Mucosa of gallbladder (tissue), 1 donor: ENCODE measurements at places on chromosomes 1 and 21.

GRCh38 chr1:151790940-151791651 is 796 bp upstream of the TDRKH start:
- no peak for DNase-seq

DNA sequence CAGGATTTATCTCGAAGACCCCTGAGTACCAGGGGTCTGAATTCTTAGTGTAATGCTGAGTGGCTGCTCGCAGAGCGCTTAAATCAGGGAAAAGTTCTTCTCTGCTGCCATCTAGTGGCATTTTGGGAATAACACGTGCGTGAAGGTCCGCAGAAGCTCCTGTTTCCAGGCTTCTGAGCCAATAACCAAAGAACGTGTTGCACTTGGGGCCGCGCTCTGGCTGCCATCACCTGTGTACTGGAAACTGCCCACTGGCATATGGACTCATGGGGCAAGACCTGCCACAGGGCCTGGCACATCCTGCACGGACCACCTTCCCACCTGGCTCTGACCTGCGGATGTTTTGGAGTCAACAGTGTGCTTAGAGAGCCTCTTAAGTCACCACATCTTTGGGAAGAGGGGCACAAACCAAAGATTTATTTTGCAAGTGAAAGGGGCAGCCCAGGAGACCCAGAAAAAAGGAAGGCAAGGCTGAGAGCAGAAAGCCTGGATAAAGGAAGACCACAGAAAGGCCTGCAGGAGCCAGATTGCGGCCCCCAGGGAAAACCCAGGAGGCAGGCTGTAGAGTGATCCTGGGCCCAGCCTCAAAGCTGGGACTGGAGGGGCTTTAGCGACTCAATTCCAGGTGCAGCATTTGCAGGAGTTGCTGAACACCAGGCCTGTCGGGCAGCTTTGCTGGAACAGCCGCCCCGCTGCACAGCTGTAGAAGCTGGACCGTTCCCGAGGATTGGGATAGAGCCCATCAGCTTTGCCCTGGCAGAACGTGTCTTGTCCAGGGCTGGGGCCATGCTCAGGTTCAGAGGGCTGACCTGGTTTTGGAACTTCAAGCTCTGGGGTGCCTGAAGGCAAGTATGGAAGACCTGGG is 13.0 kb downstream of the CHIT1 start:
- DNase-seq: peak; percentile 72

- no peak for DNase-seq
These were observed 9.9 kb upstream of the DIPK1A start for GRCh38 chr1:92970990-92971689.

DNA sequence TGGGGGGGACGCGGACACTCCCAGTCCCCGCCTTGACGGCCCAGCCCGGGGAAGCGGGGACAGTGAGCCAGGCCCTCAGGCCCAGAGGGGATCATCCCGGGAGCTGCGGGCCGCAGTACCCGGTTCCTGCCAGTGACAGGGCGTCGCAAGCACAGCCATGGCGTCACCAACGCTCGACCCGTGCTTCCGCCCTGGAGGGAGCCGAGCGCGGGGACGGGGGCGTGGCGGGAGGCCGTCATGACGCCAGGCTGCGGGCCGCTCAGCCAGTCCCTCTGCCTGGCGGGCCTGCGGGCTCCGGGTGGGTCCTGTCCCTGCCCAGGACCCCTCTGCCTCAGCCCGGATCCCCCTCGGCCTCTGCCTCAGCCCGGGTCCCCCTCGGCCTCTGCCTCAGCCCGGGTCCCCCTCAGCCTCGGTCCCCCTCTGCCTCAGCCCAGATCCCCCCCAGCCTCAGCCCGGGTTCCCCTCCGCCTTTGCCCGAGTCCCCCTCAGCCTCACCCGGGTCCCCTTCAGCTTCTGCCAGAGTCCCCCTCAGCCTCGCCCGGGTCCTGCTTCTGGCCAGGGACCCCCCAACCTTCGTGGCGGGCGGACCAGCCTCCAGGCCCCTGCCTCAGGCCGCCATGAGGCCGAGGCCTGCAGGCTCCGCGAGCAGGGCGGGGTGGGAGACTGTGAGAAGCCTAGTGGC is 2.3 kb upstream of the SLC2A5 start:
- DNase-seq: no peak
